HT1080 (cell line): ENCODE measurements at places on chromosomes 6 and 20. TPM values are rescaled to one million over a fixed set of nuclear protein-coding genes. Genes with fewer than 3 reads are reported as not detected.
A peak's percentile ranks its signal among the peaks of the same experiment; 100 is the strongest.

Gene CDC25B
- 57.7 and 92.7 TPM in 2 replicates for total RNA-seq

Gene C6orf136
- total RNA-seq, result 10.5 and 16.2 TPM in 2 replicates

Gene CABLES2
- 2.9 and 3.3 TPM in 2 replicates for total RNA-seq

Gene MLN
- total RNA-seq, result not detected in 2 replicates

Gene PTP4A1
- total RNA-seq, result 15.8 and 42.8 TPM in 2 replicates

Gene WFDC9
- total RNA-seq, result not detected in 2 replicates

Gene TCP11
- 0.13 TPM in 1 of 2 replicates, not detected in the other for total RNA-seq

Gene DEFB124
- not detected in 2 replicates for total RNA-seq

DNA sequence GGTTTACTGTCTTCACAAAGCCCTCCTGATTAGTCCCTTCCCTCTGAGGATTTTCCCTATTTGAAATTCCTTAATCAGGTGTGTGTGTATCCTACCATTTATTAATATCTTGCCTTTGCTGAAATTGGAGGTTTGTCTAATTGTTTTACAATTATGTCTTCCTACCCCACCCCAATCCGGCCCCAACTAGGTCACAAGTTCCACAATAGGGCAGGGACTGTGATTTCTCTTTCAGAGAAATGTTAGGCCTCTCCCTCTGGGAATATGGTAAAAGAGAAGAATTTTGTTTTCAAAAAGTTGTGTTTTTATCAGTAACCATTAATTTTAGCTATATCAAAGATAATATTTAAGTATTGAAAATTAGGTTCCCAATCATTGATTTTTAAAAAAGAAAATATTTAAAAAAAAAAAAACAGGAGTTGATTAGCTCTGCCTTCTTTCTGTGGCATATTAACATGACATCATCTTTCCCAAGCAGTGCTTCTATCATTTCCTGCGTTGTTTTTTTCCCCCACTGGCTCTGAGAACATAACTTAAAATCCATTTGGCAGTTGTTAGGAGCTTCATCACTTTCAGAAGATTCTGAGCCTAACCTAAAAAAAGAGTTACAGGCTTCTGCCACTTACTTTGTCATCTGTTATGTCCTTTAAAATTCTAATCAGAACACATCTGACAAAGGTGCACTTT, 36.1 kb downstream of the BLOC1S5 start:
- peak; percentile 23 for DNase-seq

GRCh38 chr6:9515633-9516606, 899.0 kb downstream of the TFAP2A start:
- peak; percentile 79 for DNase-seq

GRCh38 chr20:50562262-50562701, 52.1 kb downstream of the PTPN1 start:
- no peak for DNase-seq

GRCh38 chr6:83057705-83058321, 7.8 kb downstream of the UBE3D start:
- peak; percentile 30 for DNase-seq

DNA sequence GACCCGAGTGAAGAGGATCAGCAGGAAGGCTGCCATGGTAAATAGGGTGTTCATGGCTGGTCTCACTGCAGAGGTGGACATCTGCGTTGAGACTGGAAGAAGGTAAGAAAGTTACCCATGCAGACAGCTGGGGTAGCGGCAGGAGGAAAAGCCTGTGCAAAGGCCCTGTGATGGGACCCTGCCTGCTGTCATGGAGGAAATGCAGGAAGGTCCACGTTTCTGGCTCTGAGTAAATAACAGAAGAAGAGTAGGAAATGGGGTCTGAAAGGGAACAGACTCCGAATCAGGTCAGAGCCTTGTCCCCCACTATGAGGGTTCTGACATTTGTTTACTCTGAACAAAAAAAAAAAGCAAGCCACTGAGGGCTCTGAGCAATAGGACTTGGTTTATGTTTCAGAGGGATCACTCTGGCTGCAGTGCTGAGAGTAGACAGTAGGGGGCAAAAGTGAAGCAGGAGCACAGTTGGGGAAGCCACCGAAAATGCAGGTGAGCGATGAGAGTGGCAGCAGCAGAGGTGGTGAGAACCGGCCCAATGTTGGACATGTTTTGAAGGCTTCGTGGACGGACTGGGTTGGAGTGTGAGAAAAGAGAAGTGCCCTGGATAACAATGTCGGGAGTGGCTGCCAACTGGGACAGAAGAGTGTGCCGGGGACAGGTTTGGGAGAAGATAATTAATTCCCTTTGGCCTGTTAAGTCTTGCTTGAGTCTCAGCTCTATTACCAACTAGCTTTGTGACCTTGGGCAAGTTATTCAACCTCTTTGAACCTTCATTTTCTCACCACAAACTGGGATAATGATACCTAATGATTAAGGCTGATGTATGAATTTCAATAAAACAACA, 57.9 kb upstream of the MAP7 start:
- DNase-seq, result peak; percentile 46

GRCh38 chr6:152298848-152299735, 338.1 kb downstream of the SYNE1 start:
- no peak for DNase-seq

GRCh38 chr6:11277275-11278206, 45.1 kb upstream of the NEDD9 start:
- peak; percentile 62 for DNase-seq

DNA sequence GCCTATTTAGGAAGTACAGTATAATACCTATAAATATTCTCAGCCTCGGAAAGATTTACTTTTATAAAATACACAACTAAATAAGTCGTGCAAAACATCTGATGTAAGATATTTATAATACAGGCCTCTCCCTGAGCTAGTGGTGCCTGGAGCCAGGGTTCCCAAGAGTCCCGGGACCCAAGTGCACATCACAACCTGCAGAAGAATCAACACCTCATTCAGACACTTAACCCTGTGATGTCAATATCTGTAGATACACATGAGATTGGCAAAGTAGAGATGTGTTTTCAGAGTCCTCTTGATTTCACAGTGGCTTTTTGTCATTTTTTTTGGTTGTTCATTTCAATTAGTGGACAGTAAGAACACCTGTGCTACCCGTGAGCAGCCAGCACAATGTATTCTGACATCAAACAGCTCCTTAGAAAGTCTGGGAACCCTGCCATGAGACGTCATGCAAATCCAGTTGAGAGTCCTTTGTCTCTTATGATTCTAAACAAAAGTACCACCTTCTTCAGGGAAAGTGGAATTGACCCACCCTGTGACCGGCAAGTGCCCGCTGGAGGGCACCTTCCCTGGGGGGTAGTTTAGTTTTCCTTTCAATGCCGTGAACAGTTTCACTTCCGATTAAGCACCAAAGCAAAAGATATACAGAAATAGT, 101.6 kb downstream of the DACT2 start:
- no peak for DNase-seq
